ENCODE measurements at places on chromosomes 3 and 15.

DNA sequence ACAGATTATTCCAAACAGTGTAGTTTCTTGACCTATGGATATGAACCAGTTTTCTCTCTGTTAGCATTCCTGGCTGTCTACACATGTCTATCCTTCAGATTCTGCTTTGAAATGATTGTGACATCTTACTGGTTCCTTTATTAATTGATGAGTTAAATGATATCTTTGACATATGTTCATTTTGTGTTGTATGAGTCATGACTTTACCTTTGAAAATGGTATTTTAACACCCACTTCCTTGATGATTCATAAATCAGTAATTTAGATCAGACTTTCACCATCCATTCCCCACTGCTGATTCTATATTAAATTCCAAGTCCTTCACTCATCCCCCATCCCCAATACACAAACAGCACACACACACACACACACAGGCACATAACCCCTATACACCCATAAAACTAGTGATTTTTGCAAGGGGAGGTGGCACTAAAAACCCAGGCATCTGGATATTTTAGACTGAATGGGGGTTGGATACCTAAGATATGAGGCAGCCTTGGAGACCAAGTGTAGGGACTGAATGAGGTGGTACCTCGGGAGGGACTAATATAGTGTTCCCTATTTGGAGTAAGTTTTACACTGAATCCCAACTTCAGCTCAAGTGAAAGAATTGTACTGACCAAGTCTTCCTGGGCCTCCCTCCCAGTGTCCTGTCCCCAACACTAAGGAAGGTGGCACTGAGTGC lies 9.7 kb downstream of the CCK start:
- no peak for DNase-seq

DNA sequence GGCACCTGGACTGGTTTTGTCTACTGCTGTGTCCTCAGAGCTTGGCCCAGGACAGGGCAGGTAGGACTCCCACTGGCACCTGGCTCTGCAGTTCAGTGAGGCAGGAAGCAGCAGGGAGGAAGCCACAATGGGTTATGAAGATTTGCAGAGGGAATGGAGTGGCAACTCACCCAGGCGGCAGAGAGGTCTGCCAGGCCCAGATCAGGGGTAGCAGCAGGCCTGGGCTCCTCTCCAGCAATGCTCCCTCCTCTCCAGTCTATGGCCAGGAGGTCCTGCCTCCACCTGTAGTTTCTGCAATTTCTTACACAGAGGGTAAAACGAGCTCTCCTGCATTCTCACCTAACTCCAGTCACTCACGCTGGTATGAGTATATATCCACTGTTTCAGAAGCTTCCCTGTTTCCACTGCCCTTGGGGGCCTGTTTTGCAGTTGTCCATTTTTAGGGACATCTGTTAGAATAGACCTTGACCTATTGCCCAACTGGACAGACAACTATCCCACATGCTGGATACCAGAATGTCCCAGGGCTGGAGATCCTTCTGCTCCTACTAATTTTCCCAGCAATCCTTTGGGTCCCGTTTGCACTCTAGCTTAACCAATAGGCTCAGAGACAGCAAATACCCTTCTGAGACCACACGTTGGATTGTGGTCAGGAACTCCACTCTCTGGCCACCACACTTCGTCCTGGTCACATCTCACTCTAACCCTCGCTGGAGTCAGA lies 35.2 kb downstream of the HMCES start:
- DNase-seq = no peak

GRCh38 chr15:77681362-77681761 lies 48.6 kb upstream of the LINGO1 start:
- DNase-seq = no peak

- DNase-seq = no peak
These were observed 91.3 kb upstream of the ARHGEF26 start for GRCh38 chr3:154029926-154030325.

DNA sequence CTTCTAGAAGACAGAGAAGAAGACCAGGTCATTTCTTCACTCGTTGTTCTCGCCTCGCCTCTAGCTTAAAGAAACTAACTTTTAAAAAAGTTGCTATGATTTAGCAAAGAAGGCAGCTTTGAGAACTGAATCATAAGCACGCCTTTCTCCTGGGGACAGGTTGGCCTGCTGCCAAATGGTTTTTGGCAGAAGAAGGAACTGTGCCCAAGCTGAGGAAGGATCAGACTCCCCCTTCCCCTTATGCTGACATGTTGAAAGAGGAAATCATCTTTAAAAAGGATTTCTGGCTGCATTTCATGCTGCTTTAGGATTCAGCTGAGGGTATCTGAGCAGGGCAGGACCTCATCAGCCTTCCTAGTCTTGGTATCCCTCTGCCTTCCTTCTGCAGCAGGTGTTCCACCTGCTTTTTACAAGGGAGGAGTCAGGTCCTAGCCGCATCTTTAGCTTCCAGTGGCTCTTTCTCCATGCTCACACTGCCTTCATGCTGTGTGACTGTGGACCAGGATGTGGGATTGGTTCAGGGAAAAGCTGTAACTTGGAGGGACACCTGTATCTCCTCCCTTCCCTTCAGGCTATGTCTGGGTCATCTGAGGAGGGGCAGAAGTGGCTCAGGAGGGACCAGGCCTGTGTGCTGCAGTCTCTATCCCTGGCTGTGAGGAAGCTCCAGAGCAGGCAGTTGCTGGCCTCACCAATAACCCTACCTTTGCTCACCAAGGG lies 34.1 kb upstream of the HACD2 start:
- DNase-seq = peak; percentile 64

GRCh38 chr3:157064402-157064801 lies 95.5 kb downstream of the CCNL1 start:
- no peak for DNase-seq

- no peak for DNase-seq
These were observed 90.4 kb downstream of the SUCLG2 start for GRCh38 chr3:67564008-67564407.

GRCh38 chr15:63490345-63491034 lies 13.9 kb upstream of the USP3 start:
- no peak for DNase-seq

GRCh38 chr3:110971010-110971601 lies 100.5 kb upstream of the NECTIN3 start:
- no peak for DNase-seq

GRCh38 chr3:100640633-100641032 lies 31.2 kb downstream of the ADGRG7 start:
- DNase-seq = no peak

DNA sequence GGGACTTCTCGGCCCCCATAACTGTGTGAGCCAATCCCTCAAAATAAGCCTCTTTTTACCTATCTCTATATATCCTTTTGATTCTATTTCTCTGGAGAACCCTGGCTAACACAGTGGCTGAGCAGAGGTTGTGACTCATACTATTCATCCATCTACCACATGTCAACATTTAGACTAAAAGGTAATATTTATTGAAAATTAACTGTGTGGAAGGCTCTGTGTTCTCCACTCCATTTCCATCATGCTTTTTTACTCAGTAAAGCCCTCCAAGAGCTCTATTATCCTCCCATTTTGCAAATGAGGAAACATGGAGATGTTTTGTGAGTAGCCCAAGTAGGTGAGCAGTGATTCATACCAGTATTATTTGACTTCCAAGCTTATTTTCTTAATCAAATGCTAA lies 217.9 kb upstream of the DCBLD2 start:
- no peak for DNase-seq

DNA sequence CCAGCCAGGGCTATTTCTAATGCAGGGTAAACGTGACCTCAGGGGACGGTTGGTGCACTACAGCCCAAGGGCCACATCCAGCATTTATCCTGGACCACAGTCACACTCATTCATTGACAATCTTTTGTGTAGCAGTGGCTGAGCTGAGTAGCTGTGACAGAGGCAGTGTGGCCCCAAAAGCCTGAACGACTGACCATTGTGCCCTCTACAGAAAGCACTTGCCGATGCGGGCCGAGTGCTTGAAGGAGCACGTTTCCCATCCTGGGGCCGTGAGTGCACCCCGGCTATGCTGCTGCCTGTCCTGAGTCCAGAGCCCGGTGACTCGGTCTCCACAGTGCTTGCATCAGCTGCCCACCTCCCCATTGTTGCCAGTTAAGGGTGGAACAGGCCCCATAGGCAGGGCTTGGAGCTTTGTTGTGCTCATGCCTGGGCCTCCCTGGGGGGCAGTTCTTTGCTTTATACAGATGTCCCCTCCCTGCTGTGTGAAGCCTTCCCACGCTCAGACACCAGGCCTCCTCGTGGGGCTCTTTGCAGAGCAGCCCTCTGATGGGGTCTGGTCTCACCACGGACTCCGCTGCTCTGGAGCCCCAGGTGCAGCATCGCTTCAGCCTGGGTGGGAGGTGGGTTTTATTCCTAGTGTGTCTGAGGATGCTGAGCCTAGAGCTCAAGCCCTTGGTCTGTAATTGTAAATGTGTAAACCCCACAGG lies 13.0 kb upstream of the SNRPA1 start:
- DNase-seq = no peak

- no peak for DNase-seq
These were observed 635 bp upstream of the RCN2 start for GRCh38 chr15:76930831-76931396.

GRCh38 chr15:79773128-79773527 lies 123.7 kb downstream of the MTHFS start:
- no peak for DNase-seq

DNA sequence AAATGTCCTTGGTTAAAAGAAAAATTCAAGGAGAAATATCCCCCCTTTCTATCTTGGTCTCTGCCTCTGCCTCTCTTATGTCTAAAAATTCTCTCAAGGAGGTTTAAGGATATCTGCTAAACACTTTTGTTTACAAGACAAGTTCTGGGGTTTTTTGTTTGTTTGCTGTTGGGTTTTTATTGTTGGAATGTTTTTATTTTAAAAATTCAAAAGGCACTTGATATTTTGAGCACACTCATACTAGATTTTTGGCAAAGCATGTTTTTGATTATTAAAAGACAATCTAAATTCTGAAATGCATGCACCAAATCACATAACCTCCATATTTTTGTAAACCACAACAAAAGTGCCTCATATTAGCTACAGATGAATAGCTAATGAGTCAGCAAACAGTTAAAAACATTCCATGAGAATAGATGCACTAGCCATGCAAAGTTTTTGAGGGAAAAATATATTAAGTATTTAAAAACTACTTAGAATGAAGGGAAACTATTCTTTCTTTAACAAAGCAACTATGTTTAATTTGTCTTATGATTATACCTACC lies 84.6 kb downstream of the ZBTB20 start:
- no peak for DNase-seq

GRCh38 chr3:24162929-24163328 lies 217.8 kb downstream of the NR1D2 start:
- DNase-seq = no peak

DNA sequence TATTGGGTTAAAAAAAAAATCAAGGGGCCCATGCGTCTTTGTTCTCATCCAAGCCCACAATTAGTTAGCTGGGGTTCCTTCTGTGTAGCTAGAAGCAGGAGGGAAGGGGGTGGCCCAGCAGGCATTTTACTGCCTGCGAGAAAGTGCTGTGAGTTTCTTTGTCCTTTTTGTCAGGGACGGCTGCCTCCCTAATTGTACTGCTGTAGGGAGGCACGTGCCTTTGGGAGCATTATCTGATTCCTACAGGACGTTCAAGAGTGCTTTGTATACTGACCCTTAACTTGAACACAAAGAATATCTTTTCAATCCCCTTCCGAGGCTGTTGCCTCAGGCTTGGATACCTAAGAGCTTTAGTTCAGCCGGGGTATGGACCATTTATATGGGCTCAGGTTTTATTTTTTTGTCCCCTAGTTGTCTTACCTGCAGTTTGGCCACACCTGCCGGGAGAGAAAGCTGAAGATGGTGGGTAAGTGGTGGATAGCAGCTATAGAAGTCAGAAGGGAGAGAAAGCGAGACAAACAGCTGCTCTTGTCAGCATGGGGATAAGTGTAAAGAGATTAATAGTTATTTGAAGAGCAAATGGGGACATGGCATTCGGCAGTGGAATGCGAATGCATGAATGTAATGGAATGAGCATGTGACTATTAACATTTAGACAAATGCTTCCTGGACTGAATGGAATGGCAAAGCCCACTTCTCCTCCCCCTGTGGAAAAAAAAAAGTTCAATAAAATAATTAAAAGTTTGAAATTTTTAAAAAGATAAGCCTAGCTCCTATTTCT lies 175.2 kb downstream of the TP63 start:
- DNase-seq = no peak

DNA sequence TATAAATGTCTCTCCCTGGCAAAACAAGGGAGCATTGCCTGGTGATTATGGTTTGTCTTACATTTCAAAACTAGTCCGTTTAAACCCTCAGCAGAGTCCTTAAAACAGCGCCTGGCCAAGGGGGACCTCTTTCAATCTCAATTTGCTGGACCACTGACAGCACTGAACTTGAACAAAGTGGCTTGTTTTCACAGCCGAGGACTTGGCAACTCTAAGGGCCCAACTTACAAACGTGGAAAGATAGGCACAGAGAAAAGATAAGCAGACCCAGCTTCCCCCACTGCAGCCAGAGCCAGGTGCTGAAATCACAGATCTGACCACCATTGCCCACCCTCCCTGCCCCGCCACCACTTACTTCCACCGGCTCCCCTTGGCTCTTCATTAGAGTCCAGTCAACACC lies 336.4 kb upstream of the ICE2 start:
- DNase-seq = no peak

- no peak for DNase-seq
These were observed 5.8 kb upstream of the IQSEC1 start for GRCh38 chr3:13079051-13079450.

GRCh38 chr3:143436231-143436930 lies 316.8 kb downstream of the CHST2 start:
- DNase-seq = no peak

- DNase-seq = no peak
These were observed 2.8 kb upstream of the ISG20 start for GRCh38 chr15:88636050-88636449.

- no peak for DNase-seq
These were observed 583.4 kb upstream of the DPPA4 start for GRCh38 chr3:109920749-109921148.

DNA sequence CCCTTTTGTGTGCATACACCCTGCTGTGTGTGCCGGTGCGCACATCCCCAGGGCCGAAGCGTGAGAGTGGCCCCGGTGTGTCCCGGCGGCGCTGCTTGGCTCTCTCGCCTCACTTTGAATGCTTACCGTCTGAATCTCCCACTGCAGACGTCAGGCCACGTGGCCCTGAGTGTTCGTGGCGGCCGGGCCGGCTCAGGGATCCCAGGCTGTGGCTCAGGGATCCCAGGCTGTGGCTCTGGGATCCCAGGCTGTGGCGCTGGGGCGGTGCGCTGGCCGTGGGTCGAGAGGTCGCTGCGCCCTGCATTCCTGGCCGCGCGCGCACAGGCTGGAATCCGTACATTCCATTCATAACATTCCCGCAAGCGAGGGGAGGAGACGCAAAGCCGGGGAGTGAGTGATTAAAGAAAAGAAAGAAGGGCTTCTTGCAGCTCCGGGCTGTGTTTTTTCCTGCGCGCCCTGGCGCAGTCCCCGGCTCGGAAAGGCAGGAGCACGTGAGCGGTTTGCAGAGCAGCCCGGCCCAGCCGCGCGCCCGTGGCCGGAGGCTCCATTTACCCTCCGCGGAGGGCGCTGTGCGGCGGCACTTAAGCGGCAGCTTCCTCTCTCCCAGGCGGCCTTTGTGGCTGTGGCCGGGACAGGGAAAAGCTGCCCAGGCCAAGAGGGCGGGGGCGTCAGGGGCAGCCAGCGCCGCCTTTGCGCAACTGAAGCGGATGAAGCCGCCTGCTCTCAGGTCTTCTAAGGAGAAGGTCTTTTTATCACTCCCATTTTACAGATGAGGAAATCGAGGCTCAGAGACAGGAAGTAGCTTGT lies 87.0 kb upstream of the ALDH1L1 start:
- peak; percentile 83 for DNase-seq

Data from right forelimb (tissue), 1 donor.